ENCODE measurements at places on chromosomes 1 and 21. TPM values are rescaled to one million over a fixed set of nuclear protein-coding genes. Genes with fewer than 3 reads are reported as not detected.

The CCDC190 gene
- total RNA-seq = 0.19 TPM

DNA sequence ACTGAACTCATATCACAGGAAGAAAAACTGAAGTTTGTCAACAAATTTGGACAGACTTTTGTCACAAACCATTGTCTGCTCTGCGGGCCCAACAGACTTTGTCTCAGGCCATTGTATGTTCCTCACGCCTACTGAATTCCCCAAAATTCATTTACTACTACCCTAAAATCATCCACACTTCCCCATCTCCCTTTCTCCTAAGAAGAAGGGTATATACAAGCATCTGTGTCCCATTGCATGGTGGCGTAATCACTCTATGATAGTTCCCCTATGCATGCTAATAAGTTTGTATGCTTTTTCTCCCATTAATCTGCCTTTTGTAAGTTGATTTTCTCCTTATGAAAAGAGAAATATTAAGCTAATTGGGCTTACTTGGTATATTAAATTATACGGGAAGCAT lies 54.9 kb upstream of the ATF3 start:
- no peak for DNase-seq
- peaks cover 13% of the 10 kb centered on the region for H3K27me3 ChIP-seq
- no peak overlapping the region for H3K27ac ChIP-seq
- peaks cover 4% of the 10 kb centered on the region for H3K4me1 ChIP-seq
- no peaks in the 10 kb centered on the region for H3K36me3 ChIP-seq

DNA sequence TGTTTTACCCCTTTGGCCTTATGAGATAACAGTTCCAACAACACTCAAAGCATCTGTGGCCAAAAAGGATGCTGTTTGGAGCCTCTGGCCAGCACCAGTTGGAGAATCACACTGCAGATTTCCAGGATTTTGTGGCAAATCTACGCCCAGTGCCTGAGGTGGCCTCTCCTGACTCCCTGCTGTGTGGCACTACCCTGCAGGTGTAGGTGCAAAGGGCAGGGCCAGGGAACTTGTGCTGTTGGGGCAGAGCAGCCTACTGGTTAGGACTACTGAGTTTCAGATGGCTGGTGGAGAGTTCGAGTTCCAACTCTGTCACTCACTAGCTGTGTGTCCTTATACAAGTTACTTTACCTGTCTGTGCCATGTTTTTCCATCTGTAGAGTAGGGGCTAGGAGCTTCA lies 170.5 kb downstream of the PTPRU start:
- peaks cover 9% of the 10 kb centered on the region for H3K4me1 ChIP-seq
- no peak overlapping the region for H3K4me3 ChIP-seq
- peaks cover 2% of the 10 kb centered on the region for H3K27me3 ChIP-seq
- no peaks in the 10 kb centered on the region for H3K36me3 ChIP-seq
- H3K27ac ChIP-seq = no peak overlapping the region

GRCh38 chr1:53413175-53414001 lies 45.8 kb upstream of the DMRTB1 start:
- H3K4me3 ChIP-seq = no peak overlapping the region
- DNase-seq = no peak
- peaks cover 44% of the 10 kb centered on the region for H3K27me3 ChIP-seq
- peaks cover 27% of the 10 kb centered on the region for H3K4me1 ChIP-seq

Measured in progenitor cell of endocrine pancreas (in vitro differentiated cells).